ENCODE measurements at places on chromosomes 1 and 21. TPM values are rescaled to one million over a fixed set of nuclear protein-coding genes. Genes with fewer than 3 reads are reported as not detected.

DNA sequence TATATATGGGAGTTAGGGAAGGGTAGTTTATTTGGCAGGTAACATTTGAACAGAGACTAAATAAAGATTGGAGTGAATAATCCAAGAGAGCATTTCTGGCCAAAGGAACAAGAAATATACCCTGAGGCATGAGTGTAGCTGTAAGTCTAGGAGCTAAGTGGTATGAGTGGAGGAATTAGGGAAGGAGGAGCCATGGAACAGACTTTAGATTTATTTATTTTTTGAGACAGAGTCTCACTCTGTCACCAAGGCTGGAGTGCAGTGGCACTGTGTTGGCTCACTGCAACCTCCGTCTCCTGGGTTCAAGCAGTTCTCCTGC, 18.4 kb downstream of the CAPZA1 start:
- peaks cover 39% of the 10 kb centered on the region for H3K4me1 ChIP-seq
- no peak for DNase-seq
- H3K4me3 ChIP-seq, result peak overlapping the region; percentile 8
- H3K27ac ChIP-seq, result peak overlapping the region; percentile 56

DNA sequence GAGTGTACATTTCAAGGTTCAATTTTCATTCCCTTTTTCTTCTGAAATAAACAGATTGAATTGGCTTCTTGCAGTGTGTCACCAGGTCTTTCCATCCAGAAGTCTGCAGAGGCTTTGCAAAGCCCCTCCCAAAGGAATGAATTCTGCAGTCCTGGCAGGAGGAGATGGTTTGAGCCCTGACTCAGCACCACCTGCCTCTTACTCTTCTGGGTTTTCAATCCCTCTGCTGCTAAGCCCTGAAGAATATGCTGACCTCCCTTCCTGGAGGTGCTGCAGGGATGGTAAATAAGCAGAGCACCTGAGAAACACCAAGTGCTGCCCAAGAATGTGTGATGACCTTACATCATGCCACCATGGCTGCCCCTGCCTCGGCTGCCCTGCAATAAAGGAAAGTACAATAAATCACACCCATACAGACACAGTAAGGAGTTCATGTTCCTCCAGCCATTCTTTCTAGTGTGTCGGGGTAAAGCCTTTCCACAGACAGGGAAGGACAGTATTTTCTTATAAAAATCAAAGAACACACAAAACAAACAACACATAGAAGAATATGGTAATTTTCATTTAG, 209.2 kb downstream of the ZNF326 start:
- DNase-seq, result no peak
- H3K36me3 ChIP-seq, result no peaks in the 10 kb centered on the region
- H3K4me3 ChIP-seq, result no peak overlapping the region
- no peak overlapping the region for H3K27ac ChIP-seq
- H3K4me1 ChIP-seq, result no peaks in the 10 kb centered on the region

- H3K4me1 ChIP-seq, result no peaks in the 10 kb centered on the region
- no peak overlapping the region for H3K4me3 ChIP-seq
- H3K27me3 ChIP-seq, result no peaks in the 10 kb centered on the region
- H3K27ac ChIP-seq, result no peak overlapping the region
These were observed 90.1 kb downstream of the PPP1R12B start for GRCh38 chr1:202438393-202439174.

- no peaks in the 10 kb centered on the region for H3K36me3 ChIP-seq
- no peak overlapping the region for H3K27ac ChIP-seq
- H3K4me3 ChIP-seq, result no peak overlapping the region
- H3K27me3 ChIP-seq, result no peaks in the 10 kb centered on the region
- DNase-seq, result no peak
- H3K4me1 ChIP-seq, result peaks cover 8% of the 10 kb centered on the region
These were observed 43.8 kb downstream of the HHAT start for GRCh38 chr1:210372491-210372890.

- H3K4me1 ChIP-seq, result peaks cover 9% of the 10 kb centered on the region
- no peak overlapping the region for H3K4me3 ChIP-seq
- no peak for DNase-seq
These were observed 185.6 kb upstream of the KCNK2 start for GRCh38 chr1:214896921-214897320.

- DNase-seq, result no peak
- H3K27ac ChIP-seq, result no peak overlapping the region
- no peaks in the 10 kb centered on the region for H3K4me1 ChIP-seq
- H3K36me3 ChIP-seq, result no peaks in the 10 kb centered on the region
- H3K4me3 ChIP-seq, result no peak overlapping the region
- no peaks in the 10 kb centered on the region for H3K27me3 ChIP-seq
These were observed 86.7 kb downstream of the S1PR1 start for GRCh38 chr1:101323535-101323934.

GRCh38 chr1:190935925-190936324, 458.3 kb upstream of the BRINP3 start:
- no peaks in the 10 kb centered on the region for H3K36me3 ChIP-seq
- H3K4me1 ChIP-seq, result no peaks in the 10 kb centered on the region
- H3K27ac ChIP-seq, result no peak overlapping the region
- no peak for DNase-seq

DNA sequence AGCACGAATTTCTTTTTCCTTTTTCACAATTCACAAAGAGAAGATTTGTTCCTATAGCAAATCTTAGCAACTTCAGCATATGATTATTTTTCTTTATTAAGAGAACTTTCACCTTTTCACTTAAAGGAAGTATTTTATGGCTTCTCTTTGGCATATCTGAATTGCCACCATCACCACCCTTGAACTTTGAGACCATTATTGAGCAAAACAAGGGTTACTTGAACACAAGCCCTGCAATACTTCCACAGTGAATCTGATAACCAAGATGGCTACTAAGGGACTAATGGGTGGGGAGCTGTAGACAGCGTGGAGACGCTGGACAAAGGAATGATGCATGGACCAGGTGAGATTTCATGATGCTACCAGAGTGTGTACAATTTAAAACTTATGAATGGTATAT, 815.0 kb downstream of the LRRIQ3 start:
- H3K27me3 ChIP-seq, result no peaks in the 10 kb centered on the region
- no peaks in the 10 kb centered on the region for H3K4me1 ChIP-seq
- DNase-seq, result no peak
- no peak overlapping the region for H3K27ac ChIP-seq
- no peaks in the 10 kb centered on the region for H3K36me3 ChIP-seq
- no peak overlapping the region for H3K4me3 ChIP-seq

DNA sequence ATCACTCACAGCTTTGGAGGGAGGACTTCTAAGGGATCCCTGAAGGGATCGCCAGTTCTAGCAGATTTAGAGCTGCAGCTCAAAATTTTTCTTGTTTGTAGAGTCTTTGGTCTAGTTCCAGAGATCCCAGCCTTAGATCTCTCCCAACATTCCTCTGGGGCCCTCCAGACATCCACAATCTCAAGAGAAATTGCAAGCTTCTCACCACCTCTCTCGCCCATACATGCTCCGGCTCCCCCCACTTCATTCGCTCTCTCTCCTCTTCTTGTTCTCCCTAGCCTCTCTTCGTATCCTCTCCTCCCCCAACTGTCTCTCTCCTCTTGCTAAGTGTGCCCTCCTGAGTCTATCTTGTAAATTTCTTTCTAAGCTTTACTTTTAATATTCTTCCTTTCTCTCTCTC, 15.1 kb upstream of the TUT4 start:
- no peak for DNase-seq
- no peaks in the 10 kb centered on the region for H3K4me1 ChIP-seq
- no peak overlapping the region for H3K4me3 ChIP-seq
- H3K27ac ChIP-seq, result no peak overlapping the region
- peaks cover 5% of the 10 kb centered on the region for H3K27me3 ChIP-seq

- no peaks in the 10 kb centered on the region for H3K4me1 ChIP-seq
- no peaks in the 10 kb centered on the region for H3K36me3 ChIP-seq
- H3K27ac ChIP-seq, result no peak overlapping the region
- H3K27me3 ChIP-seq, result no peaks in the 10 kb centered on the region
- H3K4me3 ChIP-seq, result no peak overlapping the region
- DNase-seq, result no peak
These were observed 22.1 kb upstream of the NEXN start for GRCh38 chr1:77866296-77866695.

- no peak overlapping the region for H3K4me3 ChIP-seq
- no peaks in the 10 kb centered on the region for H3K36me3 ChIP-seq
- H3K27me3 ChIP-seq, result peaks cover 2% of the 10 kb centered on the region
These were observed 6.7 kb upstream of the SLC19A1 start for GRCh38 chr21:45548711-45549491.

DNA sequence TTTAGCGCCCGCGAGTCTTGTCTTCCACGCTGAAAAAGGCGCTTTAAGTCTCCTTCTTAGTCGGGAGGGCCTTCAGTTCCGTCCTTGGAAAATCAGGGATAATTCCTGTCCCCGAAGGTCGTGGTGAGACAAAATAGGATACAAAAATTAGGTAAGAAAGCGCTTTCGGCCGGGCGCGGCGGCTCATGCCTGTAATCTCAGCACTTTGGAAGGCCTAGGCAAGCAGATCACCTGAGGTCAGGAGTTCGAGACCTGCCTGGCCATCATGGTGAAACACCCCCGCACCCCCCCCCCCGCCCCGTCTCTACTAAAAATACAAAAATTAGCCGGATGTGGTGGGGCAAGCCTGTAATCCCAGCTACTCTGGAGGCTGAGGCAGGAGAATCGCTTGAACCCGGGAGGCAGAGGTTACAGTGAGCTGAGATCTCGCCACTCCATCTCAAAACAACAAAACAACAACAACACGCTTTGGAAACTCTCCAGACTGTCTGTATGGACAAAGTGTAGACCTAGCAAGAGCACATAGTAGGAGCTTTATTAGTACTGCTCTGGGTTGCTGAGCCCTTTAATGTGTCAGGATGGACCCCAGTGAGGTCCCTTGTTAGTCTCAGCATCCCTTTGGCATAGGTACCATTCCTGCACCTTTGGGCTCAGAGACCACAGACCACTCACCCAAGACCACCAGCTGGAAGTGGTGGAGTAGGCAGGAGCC, 790 bp upstream of the TMEM54 start:
- peak overlapping the region; percentile 56 for H3K27ac ChIP-seq
- H3K36me3 ChIP-seq, result no peaks in the 10 kb centered on the region
- DNase-seq, result no peak
- peaks cover 20% of the 10 kb centered on the region for H3K4me1 ChIP-seq
- H3K27me3 ChIP-seq, result no peaks in the 10 kb centered on the region

GRCh38 chr1:29197590-29197924, 15.9 kb upstream of the SRSF4 start:
- no peaks in the 10 kb centered on the region for H3K27me3 ChIP-seq
- peaks cover 32% of the 10 kb centered on the region for H3K36me3 ChIP-seq
- peaks cover 12% of the 10 kb centered on the region for H3K4me1 ChIP-seq
- H3K4me3 ChIP-seq, result no peak overlapping the region
- no peak for DNase-seq

DNA sequence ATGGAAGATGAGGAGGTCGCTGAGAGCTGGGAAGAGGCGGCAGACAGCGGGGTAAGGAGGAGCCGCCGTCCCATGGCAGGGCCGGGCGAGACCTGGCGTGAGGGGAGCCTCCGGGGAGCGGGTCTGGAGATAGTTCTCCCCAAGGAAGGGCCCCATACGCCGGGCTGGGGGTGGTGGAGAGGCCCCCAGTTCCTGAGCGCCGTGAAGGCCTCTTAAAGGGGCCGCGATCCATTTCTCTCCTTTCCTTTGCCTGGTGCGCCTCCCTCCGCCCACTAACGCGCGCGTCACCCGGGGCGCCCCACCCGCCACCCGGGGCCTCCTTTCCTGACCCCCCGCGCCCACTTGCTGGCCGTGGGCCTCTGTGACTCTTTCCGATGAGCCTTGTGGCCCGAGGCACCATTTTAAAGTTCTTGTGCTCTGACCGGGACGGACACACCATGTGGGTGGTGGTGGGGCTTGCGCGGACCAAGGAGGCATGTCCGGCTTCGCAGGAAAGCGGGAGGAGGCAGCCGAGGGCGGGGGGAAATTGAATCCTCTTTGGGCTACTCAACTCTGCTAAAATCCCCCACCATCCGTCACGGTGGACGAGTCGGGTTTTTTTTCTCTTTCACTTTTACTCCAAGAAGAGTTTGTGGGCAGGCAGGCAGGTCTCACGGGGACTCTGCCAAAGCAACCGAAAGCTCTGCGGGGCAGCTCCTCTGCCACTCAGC, 371 bp downstream of the SZRD1 start:
- H3K27ac ChIP-seq, result peak overlapping the region; percentile 96
- H3K4me3 ChIP-seq, result peak overlapping the region; percentile 84
- no peaks in the 10 kb centered on the region for H3K27me3 ChIP-seq
- H3K36me3 ChIP-seq, result no peaks in the 10 kb centered on the region
- H3K4me1 ChIP-seq, result peaks cover 20% of the 10 kb centered on the region
- peak; percentile 45 for DNase-seq

DNA sequence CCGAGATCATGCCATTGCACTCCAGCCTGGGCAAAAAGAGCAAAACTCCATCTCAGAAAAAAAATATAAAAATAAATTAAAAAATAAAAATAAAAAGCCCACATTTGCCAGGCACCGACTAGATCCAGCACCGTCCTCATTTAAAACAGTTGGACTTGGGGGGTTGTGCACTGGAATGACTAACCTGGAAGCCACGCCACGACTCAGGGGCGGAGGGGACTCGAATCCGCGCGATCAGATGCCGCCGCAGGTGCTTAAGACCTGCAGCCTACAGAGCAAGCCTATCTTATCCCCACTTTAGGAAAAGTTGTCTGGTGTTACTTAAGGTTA, 38.5 kb downstream of the ZBTB8OS start:
- H3K36me3 ChIP-seq, result no peaks in the 10 kb centered on the region
- peak overlapping the region; percentile 79 for H3K4me3 ChIP-seq
- no peaks in the 10 kb centered on the region for H3K27me3 ChIP-seq
- DNase-seq, result no peak
- peak overlapping the region; percentile 26 for H3K27ac ChIP-seq
- peaks cover 4% of the 10 kb centered on the region for H3K4me1 ChIP-seq

DNA sequence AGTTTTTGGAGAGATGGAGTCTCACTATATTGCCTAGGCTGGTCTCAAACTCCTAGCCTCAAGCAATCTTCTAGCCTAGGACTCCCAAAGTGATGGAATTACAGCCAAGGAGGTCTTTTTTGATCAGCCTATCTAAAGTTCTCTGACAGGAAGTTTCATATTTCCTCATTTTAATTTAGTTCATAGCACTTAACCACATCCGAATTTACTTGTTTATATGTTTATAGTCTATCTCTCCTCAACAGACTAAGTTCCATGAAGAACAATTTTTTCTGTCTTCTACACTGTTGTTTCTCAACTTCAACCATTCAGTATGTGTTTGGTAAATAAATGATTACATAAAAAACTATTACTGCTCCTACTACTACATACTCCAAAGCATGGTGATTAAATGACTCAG, 47.9 kb downstream of the GON4L start:
- no peak overlapping the region for H3K4me3 ChIP-seq
- no peak overlapping the region for H3K27ac ChIP-seq
- DNase-seq, result no peak
- H3K27me3 ChIP-seq, result no peaks in the 10 kb centered on the region
- H3K4me1 ChIP-seq, result no peaks in the 10 kb centered on the region

Gene LCE3D
- polyA plus RNA-seq, result 9.1 TPM

Gene MROH9
- polyA plus RNA-seq, result 0.04 TPM

Gene OPRD1
- polyA plus RNA-seq, result not detected

Gene DRAXIN
- polyA plus RNA-seq, result not detected

Gene AMY1A
- polyA plus RNA-seq, result not detected

Gene SPRR2B
- not detected for polyA plus RNA-seq

Gene GJA8
- not detected for polyA plus RNA-seq

Gene ATP6V0B
- 195 TPM for polyA plus RNA-seq

Gene S100A5
- 0.76 TPM for polyA plus RNA-seq
